ENCODE measurements at places on chromosomes 2 and 18.

GRCh38 chr2:183991968-183992367 is 606.4 kb upstream of the ZNF804A start:
- DNase-seq, result no peak

- DNase-seq, result no peak
Measured at GRCh38 chr2:9736021-9736420, 105.2 kb upstream of the YWHAQ start.

- DNase-seq, result no peak
Measured at GRCh38 chr2:110843959-110844510, 111.7 kb downstream of the ACOXL start.

DNA sequence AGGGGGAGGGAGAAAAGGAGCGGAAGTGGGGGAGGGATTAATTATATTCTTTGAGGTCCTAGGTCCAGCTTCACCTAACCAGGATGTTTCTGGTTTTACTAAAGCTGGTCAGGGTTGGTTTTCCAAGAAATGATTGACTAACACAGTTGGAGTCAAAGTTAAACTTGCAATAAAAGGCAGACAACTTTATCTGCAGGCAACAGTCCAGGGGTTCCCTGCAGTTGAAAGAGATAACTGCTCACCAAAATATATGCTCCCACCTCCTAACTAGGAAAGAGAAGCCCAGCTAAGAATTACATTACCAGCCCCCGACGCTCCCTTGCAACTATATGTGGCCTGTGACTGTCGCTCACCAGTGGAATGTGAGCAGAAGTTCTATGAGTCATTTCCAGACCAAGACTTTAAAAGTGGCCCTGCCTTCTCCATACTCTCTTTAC is 140.0 kb upstream of the PKDCC start:
- DNase-seq, result no peak

DNA sequence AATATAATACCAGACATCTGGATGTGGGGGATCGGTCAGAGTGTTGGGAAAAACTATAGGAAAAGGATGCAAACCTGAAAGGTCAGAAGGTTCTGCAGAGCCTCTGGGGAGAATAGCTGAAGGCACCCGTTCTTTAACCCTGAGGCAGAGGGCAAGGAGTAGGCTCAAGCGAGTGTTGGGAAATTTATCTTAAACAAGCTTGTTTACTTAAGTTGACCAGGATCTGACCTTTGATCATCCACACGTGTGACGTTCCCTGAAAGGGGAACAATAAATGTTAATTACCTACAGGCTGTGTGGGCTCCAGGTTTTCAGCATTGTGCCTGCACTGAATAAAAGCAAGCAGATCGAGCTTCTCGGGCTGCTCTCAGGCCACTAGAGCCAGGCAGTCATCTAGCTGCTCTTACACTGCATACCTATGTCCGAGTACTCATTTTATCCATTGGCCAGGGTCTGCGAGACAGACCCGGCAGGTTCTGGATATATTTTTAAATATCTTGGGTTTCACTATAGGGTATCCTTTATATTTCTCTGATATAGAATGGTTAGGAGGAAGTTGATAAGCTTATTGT is 400.6 kb upstream of the CHST9 start:
- no peak for DNase-seq
